Germinal center (tissue), 1 donor: ENCODE measurements at places on chromosomes 5 and 9.

DNA sequence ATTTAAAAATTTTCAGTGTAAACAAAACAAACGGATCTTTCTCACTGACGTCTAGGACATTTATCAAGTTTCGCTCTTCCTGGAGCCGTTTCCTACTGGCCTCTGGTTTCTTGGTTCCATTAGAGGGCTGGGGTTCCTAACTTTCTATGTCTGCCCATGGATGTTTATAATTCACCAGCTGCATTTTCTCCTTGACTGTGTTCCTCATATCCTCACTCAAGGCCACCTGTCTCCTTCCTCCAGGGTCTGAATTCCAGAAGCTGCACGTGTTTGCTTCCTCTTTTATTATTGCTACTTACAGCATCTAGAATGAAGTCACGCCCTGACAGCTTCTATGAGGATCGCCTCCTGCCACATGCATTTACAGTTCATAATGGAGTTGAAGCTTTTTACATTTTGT, 74.1 kb upstream of the BASP1 start:
- DNase-seq, result no peak

DNA sequence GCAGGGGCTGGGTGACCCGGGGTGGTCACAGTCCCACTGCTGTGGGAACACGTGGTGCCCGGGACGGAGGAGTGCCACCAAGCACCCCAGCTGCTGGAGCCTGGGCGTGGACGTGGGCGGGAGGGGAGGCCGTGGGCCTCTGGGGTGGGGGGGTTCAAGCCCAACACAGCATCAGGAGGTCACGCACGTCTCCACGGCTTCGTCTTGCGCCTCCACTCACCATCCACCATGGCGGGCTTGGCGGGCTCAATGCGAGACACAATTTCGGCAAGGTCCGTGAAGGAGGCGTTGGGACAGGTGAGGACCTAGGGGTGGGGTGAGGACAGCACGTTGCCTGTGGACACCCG, 2.2 kb upstream of the NSMF start:
- DNase-seq, result no peak

- DNase-seq, result no peak
Measured at GRCh38 chr9:136717399-136717798, 5.0 kb downstream of the DIPK1B start.

GRCh38 chr5:82257729-82258128, 20.4 kb downstream of the RPS23 start:
- DNase-seq, result no peak

GRCh38 chr9:97386733-97387503, 25.0 kb upstream of the TDRD7 start:
- peak; percentile 78 for DNase-seq

DNA sequence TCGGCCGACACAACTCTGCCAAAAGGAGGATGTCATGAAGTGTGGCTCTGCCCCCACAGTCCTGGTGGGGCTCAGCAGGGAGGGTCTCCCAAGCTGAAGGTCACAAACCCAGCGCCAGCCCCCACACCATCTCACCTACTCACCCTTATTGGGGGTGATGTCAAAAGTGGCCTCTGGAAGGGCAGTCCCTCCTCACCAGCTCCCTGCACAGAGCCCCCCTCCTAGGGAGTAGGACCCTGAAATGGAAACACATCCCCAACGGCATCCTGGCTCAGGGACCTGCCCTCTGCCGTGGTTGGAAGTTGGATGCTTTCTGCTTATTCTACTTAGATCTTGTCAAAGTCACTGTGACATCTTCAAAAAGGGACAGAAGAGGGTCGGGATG, 89.5 kb downstream of the NSUN2 start:
- DNase-seq, result no peak

GRCh38 chr9:68805890-68806517, 101.0 kb downstream of the PIP5K1B start:
- DNase-seq, result no peak

DNA sequence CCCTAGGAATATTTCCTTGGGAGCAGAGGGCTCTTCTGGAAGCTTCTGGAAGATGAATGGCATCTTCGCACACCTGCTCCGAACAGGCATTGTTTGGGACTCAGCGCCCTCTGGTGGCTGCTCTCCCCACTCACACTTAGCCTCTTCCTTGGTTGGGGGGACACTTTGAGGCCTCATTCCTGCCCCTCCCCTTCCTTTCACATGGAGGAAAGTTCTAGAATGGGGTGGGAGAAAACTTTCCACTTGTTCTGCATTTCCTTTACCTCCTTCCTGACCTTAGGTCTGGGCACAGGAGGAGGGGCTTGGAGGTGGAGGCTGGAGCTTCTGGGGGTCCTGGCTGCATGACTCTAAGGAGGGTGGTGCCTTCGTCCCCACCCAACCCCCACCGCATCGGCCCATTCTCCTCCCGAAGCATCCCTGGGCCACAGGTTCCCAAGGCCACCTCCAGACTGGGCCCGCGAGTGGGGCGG, 19.3 kb upstream of the SMIM32 start:
- peak; percentile 69 for DNase-seq

DNA sequence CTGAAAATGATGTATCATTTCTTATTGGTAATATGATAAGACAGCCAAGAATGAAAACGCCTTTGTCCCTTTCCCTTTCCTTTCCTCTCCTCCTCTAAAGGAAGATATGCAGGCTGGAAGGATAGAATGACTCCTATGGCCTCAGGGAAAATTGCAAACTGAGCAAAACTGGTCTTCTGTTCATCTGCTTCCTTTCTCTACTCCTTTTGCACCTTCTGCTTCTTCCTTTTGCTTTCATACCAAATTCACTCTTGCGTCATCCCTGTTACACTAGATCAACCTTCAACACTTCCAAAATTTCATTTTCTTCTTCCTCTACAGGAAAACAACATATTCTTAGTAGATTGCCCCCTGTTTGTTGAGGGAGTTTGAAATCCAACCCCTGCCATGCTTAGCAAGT, 234.1 kb downstream of the ADAMTS6 start:
- no peak for DNase-seq

DNA sequence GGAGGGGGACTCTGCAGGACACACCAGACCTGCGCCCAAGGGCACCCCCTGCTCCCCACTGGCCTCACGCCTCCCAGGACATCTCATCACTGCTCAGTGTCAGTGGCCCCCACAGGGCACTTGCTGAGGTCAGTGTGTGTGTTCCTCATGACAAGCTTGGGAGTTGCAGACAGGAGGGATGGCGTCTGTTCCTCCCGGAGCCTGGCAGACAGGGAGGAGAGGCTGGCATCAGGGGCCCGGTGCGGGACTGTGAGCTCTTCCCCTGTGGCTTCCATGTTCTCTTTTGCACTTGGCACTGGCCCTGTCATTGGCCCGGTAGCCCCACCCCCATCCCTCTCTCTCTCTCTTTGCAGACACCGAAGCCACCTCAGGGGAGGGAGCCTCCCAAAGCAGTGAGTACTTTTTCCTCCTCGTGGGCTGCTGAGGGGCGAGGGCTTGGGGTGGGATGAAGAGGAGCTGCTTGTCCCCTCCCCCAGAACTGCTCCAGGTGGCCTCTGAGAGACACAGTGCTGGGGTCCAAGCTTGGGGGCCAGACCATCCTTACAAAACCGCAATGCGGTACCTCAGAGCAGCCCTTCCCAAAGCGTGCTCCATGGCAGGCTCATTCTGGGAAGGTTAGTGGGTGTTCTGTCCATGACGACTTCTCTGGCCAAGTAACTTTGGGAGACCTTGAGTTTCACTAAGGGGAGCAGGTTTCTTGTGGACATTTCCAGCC, 75.7 kb downstream of the AMBP start:
- DNase-seq, result no peak
